ENCODE measurements at places on chromosomes 6 and 20.

DNA sequence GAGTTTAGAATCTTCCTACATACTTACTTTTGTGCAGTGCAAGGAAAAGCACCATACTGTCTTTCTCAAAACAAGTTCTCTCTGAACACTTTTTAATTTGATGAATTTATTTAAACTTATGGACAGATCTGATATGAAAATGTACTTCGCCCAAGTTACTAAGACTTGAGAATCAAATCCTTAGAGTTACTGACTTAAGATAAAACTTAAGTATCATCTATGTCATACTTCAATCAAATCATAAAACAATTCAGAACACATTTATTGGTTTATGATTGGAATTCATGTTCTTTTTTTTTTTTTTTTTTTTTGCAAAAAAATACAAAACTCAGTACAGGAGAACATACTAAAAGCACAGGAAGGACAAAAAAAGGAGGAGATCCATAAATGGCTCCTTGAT, 77.7 kb downstream of the MBOAT1 start:
- no peak for DNase-seq

GRCh38 chr6:134457941-134458340, 140.0 kb upstream of the SGK1 start:
- no peak for DNase-seq

- DNase-seq: no peak
These were observed 347.0 kb downstream of the CDH4 start for GRCh38 chr20:61599061-61599531.

GRCh38 chr20:21500599-21500998, 13.3 kb downstream of the NKX2-2 start:
- DNase-seq: no peak

GRCh38 chr6:132513831-132514545, 1.1 kb upstream of the STX7 start:
- DNase-seq: no peak

DNA sequence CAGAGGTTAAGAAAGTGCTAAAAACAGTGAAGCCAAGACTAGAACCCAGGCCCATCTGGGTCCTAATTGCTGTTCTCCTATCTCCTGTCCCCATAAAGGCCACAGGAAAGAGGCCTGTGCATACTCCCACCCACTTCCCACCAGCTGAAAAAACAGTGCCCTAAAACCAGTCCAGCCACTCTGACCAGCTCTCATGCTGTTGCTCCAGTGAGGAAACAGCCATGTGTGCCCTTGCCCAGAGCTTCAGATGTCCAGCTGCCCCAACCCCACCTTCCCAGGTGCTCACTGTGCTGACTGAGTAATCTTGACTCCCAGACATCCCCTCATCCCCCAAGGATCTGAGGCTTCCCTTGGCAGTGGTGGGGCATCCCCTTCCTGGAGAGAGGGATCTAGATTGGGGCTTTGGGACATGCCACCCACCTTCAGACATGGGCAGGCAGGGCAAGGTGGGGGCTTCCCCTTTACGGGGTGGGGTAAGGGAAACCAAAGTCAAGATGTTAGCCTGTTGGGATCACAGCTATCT, 28.7 kb downstream of the KCNK5 start:
- no peak for DNase-seq

GRCh38 chr6:156718647-156719394, 58.4 kb upstream of the ARID1B start:
- DNase-seq: peak; percentile 41

DNA sequence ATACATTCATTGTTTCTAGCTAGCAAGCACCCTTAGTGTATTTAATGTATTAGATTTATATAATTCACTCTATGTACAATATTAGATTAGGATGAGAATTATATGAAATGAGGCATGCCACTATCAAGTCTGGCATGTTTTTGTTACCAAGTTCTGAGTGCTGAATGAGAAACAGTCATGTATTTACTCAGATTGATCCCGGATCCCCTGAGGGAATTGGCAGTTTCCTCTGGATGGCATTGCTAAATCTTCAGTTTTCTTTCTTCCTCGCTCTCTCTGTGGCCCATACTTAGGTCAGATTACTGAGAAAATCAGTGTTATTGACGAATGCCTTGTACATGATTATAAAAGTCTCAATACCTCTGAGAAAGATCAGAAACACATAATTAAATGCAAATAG, 66.6 kb downstream of the CDKAL1 start:
- DNase-seq: no peak

DNA sequence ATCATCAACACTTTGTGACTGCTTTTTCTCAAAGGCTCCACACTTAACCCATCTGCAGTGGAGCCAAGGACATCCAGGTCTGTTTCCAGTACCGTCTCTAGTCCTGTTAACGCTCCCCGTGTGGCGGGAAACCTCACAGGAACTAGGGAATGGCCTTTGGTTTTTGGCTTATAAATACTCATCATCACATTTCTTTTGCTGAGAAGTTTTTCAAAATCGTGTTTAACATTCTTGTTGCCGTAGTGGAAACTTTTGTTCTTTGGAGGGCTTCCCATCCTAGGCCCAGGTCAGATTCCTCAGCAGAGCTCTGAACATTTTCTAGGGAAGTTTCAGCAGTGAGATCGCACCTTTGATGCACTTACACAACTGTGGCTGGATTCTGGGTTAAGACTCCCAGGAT, 24.6 kb downstream of the DAAM2 start:
- DNase-seq: no peak

- no peak for DNase-seq
These were observed 97.9 kb upstream of the NEDD9 start for GRCh38 chr6:11330413-11330760.

DNA sequence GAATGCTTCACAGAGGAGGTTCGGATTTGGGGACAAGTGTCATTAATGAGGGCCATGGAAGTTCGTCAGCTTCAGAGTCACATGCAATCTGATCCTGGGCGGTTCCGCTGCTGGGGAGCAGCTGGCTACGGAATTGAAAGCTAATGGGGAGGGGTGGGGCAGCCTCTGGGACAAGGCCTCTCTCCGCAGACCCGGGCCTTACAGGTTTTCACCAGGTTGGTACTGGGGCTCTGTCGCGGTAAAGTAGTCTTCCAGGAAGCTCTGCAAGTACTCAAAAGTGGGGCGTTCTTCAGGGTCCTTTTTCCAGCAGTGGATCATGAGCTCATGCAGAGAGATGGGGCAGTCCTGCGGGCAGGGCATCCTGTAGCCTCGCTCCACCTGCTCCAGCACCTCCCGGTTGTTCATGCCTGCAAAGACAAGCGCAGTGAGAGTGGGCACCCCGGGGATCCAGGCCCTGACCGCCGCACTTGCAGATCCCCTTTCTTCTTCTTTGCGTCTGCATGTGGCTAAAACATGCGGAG, 55.9 kb upstream of the TRAF3IP2 start:
- DNase-seq: no peak

- peak; percentile 51 for DNase-seq
These were observed 62.0 kb upstream of the EPB41L1 start for GRCh38 chr20:36092398-36093024.

DNA sequence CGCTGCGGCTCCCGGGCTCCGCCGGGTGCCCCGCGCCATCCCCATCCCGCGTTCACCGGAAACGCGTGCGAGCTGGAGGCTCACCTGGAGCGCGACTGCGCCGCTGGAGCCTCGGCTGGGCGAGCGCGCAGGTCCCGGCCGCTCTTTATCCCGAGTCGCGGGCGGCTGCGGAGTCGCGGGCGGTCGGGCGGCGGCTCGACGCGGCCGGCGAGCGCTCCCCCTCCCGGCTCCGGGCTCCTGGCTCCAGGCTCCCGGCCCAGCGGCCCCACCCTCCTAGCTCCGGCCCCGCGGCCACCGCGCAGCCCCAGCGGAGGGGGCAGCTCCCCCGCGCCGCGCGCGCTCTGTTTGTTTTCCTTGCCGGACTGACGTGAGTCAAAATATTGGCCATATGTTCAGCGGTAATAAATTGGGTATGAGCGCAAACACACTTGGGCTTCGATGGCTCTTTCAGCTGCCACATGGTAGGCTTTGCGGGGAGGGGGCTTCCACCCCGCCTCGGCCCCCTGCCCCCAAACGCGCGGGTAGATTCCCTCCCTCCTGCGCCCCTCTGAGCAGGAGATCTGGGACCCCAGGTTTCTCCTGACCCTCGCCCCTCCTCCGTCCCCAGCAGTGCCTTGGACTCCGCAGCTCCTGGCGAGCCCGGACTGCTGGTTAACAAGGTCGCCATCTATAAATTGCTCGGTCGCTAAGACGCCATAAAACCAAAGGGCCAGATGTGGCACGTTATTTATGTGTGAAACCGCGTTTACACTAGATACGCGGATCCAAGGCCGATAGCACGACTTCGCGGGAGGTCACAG, 8.8 kb upstream of the NKX2-2 start:
- DNase-seq: no peak

GRCh38 chr20:51023617-51024155, 779 bp upstream of the KCNG1 start:
- DNase-seq: no peak

DNA sequence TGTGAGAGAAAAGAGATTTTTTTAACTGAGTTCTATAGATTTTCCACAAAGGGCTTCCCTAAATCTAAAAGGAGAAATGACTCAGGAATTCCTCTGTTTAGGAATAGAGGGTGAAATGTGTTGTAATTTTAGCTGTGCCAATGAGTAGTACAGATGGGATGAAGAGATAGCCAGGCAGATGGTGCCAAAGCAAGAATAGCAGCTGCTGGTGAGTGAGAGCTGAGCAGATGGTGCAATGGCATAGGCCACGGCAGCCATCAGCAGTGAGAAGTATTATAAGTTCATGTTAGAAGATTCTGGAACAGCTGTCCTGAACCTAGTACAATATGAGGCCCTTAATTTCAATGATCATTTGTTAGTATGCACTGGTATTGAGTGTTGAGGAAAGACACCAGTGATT, 40.2 kb upstream of the CRISP1 start:
- DNase-seq: no peak

- no peak for DNase-seq
These were observed 140.2 kb upstream of the CARMIL1 start for GRCh38 chr6:25138934-25139415.

DNA sequence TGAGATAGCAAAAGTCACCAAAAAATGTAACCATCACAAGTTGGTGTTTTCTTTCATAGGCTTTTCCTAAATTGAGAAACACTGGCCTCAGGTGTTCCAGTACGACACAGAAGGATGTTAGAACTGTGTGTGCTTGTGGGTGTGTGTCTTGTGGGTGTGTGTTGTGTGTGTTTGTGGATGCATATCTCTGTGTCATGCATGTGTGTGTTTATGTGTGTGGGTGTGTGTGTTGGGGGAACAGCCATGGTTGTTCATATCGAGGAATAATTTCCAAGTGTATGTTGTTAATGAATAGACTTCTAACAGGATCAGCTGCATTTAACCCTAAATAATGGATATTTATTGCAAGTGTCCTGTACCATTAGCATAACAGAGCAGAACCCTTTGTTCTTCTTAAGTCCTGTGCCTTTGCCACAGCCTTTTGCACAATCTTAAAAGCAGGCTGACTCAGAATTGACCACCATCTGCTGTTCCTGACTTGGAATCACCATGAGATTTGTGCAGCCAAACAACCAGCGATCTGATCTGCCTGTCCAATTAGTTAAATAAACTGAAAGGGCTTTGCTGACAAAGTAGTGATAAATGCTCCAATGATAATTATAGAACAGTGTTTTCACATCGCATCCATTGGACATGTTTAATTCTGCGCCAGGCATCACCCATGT, 7.6 kb downstream of the CD93 start:
- no peak for DNase-seq

GRCh38 chr20:24781418-24781980, 167.6 kb upstream of the CST7 start:
- no peak for DNase-seq

- DNase-seq: no peak
These were observed 62.6 kb downstream of the AK9 start for GRCh38 chr6:109628158-109629000.

DNA sequence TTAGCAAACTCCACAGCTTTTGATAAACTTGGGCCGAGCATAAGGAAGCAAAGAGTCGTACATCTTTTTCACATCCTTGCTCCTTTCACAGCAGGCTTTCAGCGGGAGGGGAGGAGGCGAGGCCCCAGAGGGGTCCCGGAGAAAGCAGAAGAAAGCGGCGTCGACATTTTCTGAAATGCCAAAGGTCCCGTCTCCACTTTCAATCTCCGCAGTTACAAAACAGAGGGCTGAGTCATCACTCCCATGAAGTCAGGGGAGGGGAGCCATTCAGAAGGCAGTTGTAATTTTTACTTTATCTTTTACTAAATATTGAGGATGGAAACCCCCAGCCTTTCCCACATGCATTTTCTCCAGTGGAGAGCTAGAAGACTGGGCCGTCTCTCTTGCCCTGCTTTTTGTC, 174.2 kb upstream of the THBS2 start:
- peak; percentile 46 for DNase-seq

DNA sequence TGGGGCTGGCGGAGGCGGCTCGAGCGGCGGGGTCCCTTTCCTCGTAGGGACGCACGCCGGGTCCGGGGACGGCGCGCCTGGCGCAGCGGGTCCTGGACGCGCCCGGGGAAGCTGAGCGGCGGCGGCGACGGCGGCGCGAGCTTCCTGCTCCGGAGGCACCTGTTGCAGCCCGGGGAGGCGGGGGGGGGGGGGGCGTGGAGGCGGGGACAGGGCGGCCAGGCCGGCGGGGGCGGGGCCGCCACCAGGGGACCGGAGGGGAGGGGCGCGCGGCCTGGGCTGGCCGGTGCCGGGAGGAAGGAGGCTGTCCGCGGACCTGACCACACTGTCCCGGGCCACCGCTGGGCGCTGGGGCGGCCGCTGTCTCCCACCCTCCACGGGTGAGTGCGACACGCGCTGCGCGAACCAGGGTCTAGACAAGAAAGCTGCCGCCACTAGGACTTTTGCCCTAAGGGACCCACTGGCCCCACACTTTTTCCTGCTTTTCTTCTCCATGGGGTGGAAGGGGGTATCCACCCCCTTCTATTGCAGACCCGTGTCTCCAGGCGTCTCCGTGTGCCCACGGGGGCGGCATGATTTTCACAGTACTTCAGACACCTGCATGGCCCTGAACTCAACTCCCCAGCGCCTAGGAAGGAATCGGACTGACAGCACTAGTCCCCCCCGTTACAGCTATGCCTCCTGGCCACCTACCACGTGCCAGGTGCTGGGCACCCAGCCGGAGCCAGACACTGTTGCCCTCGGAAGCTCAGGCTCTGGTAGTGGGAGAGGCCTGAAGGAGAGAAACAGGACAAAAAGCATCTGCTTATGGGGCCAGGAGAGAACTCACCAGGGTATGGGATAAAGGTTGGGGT, at the start of gene NFATC2:
NFATC2 (minus strand) TSS at position 149 of the 851 bp plus-strand sequence. CDS start 220 bp downstream, outside the sequence.
- DNase-seq: peak; percentile 65

DNA sequence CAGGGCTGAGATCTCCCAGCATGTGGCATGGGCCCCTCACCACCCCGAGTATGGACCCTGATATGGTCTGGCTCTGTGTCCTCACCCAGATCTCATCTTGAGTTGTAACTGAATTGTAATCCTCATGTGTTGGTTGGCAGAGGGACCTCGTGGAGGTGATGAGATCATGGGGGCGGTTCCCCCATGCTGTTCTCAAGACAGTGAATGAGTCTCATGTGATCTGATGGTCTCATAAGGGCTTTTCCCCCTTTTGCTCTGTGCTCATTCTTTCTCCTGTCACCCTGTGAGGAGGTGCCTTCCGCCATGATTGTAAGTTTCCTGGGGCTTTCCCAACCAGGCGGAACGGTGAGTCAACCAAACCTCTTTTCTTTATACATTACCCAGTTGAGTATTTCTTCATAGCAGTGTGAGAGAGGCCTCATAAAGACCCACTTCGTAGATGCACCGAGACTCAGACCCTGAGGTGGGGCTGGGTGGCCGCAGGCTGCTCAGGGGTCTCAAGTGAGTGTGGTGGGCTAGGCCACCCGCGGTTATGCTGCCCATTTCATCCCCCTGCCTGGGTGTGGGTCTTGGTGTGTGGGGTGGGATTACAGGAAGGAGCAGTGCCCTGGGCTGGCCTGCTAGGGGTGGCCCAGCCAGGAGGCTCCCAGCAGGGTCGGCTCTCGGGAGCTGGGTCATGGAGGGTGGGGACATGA, 26.2 kb upstream of the GATA5 start:
- no peak for DNase-seq

Data from left cardiac atrium (tissue), 4 donors.